HS-5 (cell line): ENCODE measurements at places on chromosomes 7 and 10.

- DNase-seq: no peak
Observed at GRCh38 chr10:37314350-37314749, 189.0 kb downstream of the ANKRD30A start.

DNA sequence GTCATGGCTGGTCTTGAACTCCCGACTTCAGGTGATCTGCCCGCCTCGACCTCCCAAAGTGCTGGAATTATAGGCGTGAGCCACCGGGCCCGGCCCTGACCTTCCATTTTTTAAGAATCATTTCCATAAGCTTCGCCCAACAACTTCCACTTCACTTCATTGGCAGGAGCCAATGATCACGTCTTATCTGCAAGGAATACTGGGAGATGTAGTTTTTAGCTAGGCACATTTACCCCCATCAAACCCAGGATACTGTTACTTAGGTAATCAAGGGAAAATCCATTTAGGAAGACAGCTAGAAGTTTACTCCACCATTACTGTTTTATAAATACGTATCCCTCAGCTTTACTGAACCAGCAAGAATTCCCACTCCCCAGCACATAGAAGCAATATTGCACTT is 3.4 kb upstream of the CDK13 start:
- no peak for DNase-seq

DNA sequence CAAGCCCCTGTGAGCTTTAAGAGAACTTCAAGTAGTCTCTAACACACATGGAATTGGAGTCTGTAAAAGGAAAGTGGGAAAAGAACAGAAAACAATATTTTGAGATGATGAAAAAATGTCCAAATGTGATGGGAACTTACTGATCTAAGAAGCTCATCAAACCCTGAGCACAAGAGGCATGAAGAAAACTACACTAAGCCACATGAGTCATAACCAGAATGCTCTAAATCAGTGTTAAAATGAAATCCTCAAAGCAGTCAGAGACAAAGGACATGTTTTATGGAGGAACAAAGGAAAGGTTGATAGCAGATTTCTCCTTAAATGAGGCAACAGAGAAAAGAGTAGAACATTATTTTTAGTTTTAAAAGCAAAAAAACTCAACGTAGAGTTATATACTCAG is 37.2 kb downstream of the ZNF33A start:
- no peak for DNase-seq

DNA sequence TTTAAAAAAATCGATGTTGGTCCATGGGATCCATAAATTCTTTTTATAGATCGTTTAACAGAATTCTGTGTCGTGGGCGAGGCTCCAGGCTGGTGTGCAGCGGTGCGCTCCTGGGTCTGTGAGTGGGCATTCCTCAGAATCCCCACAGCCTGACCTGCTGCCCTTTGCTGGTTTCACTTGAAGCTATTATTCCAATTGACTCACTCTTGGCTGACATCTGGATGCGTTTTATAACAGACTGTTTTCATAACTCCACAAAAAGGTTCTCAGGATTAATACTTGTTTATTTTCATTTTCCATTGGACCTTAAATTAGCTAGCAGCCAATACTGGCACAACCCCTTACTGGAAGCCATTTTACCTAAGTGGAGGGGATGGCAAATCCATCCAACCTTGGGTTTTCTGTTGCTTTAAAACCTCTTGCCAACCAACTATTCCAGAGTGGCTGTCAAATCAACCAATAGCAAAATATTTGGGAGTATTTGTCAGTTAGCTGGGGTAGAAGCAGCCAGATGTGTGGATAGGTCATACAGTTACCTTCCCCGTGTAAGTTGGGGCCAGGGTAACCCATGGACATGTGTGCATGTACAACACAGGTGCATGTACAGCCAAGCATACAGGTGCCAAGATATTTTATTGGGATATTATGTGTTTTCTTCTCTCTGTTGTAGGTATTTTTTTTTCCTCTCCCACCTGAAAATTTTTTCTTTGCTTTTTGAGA is 160.7 kb upstream of the ZNF32 start:
- peak; percentile 81 for DNase-seq

DNA sequence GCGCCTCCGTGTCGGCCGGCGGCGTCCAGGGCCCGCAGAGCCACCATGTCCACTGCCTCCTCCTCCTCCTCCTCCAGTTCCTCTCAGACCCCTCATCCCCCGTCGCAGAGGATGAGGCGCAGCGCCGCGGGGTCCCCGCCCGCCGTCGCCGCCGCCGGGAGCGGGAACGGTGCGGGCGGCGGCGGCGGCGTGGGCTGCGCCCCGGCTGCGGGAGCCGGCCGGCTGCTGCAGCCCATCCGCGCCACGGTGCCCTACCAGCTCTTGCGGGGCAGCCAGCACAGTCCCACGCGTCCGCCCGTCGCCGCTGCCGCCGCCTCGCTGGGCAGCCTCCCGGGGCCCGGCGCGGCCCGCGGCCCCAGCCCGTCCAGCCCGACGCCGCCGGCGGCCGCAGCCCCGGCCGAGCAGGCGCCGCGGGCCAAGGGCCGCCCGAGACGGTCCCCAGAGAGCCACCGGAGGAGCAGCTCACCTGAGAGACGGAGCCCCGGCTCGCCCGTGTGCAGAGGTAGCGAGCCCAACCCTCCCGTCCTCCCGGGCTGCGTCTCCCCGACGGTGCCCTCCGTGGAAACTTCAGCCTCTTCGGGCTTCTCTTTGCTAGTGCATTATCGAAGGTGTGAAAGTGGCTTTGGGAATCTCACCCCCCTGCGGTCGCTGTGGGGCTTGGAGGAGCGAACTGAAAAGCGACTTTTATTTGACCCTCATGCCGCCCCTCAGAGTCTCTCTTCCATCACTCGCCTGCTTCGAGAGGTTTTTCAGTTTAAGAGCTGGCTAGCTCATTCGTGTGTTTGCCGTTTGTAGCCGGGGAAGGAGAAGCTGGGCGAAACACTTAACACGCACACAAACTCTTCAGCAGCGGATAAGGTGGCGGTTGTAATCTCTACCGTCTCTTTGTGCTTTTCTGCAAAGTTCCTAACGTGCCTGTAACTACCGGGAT is 975 bp downstream of the GLCCI1 start:
- peak; percentile 44 for DNase-seq

DNA sequence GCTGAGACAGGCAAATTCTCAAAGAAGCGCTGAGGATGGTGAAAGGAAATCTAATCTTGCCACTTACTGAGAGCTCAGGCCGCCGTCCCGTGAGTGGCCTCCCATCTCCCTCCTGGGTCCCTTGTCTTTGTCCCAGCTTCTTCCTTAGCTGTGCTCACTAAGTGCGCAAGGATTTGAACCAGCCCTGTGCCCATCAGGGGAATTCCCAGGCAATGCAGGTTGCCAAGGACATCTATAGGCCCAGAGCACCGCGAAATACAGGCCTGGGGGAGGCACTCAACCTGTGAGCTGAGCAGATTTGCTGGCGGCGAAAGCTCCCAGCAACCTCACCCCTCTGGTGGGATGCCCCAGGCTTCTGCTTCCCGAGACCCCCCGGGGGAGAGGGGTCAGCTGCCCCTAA is 64.8 kb downstream of the OAT start:
- no peak for DNase-seq

- DNase-seq: no peak
Observed at GRCh38 chr7:21773326-21773725, 172.4 kb downstream of the CDCA7L start.

DNA sequence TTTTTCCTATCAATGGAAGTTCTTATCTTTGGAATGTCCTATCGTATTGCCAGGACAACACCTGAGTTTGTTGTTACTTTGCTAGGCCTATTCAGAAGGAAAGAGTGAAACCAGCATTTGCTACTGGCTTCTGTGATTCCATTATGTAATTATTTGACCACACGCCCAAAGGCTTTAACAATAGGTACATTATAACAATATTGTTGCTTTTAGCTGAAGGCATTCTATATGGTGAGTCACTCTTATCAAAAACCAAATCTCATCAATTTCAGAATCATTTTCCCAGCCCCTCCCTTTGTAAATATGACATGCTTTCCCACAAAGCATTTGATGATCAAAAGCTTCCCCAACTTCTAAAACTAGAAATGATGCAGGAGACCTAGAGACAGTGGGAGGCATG is 294.4 kb upstream of the NEBL start:
- no peak for DNase-seq

- DNase-seq: no peak
Observed at GRCh38 chr7:136919820-136920219, 51.4 kb downstream of the CHRM2 start.

DNA sequence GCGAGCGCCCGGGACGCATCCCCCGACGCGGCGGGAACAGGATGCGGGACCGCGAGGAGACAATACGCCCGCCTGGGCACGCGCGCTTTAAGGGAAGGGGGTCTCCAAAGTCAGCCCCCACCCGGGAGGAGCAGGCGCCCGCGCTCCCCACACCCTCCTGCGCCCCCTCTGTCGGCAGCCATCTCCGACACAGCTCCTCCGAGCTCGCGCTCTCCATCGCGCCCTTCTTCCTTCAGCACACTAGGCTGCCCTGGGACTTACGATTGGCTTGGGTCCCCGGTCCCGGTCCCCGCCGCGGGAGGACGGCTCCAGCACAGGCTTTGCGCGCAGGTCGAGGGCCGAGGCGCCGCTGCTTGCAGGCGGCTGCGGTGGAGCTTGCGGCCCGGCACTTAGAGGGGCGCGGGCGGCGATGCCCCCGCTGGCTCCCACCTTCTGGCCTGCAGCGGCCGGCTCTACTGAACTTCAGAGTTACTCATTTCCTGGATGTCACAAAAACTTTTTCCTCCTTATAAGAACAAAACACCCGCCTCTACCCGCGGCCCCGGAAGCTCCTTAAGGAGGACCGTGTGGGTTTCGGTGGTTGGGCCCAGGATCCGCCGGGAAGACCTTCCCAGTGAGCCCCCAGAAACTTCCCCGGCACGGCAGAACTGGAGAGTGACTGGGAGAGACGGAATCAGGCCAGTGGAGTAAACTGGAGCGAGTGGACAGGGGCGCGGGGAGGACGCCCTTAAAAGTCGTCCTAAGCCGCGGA is at the start of gene ITPRIP:
Gene ITPRIP, minus strand, starts transcription at position 481 of the 751 bp plus-strand sequence. CDS start 22,414 bp downstream, outside the sequence.
- DNase-seq: no peak

GRCh38 chr7:11591055-11591633 is 240.9 kb downstream of the THSD7A start:
- no peak for DNase-seq

DNA sequence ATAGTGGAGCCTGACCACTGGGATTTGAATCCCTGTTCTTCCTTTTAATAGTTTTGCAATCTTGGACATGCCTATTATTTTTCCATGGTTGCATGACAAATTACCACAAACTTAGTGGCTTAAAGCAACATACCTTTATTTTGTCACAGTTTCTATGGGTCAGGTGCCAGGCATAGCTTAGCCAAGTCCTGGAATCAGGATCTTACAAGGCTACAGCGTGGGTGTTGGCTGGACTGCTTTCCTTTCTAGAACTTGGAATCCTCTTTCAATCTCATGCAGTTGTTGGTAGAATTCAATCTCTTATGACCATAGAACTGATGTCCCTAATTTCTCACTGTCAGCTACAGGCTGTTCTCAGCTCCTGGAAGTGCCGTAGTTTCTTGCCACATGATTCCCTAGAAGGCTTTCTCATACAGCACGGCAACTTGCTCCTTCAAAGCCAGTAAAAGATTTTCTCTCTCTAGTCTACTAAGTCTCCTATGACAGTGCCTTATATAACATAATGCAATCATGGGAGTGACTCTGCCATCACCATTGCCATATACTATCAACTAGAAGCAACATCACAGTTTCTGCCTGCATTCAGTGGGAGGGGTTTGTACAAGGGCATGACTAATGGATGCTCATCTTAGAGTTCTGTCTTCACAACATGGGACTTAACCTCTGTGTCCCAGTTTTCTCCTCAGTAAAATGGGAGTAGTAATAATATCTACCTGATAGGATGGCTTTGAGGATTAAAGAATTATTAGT is 243.4 kb upstream of the FZD1 start:
- no peak for DNase-seq

- DNase-seq: no peak
Observed at GRCh38 chr7:105153531-105153930, 139.5 kb downstream of the KMT2E start.

DNA sequence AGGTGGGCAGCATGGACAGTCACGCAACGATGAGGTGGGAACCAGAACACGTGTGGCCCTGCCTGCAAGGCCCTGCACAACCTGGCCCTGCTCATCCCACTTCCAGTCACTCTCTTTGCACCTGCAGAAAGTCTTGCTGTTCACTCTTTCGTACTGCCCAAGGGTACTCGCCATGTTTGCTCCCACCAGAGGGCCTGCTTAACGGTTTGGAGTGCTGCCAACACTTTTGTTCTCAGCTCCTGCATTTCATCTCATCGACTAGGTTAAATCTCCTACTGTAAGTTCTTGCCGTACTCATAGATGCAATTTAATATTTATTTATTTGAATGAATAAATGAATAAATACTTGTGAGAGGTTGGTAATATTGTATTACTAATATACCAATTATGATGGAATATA is 315.3 kb downstream of the SDK1 start:
- DNase-seq: no peak

DNA sequence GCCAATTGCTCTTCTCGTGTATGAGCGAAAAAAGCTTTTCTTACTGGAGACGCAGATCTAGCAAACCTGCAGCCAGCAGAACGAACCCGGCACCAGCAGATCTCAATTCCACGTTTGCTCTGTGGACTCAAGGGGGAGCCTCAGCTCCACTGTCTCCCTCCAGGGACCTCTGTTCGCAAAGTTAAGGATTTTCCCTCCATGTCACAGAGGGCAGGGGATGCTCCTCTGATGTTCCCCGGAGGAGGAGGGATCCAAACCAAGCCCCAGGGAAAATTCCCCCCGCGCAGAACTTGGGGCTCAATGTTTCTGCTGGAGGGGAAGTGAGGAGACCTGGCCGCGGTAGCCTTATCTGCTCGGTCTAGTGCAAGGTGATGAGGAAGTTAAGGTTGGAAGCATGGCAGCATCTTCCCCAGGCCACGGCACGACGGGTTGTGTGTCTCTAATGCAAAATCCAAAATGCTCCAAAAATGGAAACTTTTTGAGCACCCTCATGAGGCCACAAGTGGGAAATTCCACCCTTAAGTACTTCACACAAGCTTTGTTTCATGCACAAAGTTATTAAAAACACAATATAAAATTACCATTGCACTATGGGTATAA is 9.0 kb downstream of the IQCE start:
- no peak for DNase-seq

DNA sequence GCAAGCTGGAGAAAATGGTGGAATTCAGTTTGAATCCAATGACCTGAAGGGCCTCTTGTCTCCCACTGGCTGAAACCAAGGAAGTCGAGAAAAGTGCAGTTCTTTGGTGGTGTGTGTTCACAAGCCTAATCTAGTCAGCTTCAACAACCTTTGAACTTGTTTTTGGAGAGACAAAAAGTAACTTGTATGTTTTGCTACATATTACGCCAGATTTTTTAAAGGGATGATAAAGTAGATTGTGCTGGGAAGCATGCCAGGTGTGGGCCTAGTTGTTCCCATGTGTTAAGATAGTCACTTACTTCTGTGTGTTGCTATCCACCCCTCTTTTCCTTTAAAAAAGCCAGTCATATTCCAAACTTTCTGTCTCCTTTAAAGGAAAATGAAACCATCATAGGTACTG is 79.7 kb upstream of the FAM3C start:
- DNase-seq: no peak
